ENCODE measurements at places on chromosomes 7 and 10. TPM values are rescaled to one million over a fixed set of nuclear protein-coding genes. Genes with fewer than 3 reads are reported as not detected.

The CTAGE8 gene
- total RNA-seq, result 3.4 TPM

The ANKRD22 gene
- total RNA-seq, result 5.9 TPM

The SLC39A12 gene
- total RNA-seq, result not detected

The MCM10 gene
- total RNA-seq, result not detected

The HPS1 gene
- total RNA-seq, result 53.7 TPM

The OR9A2 gene
- not detected for total RNA-seq

The DPP6 gene
- total RNA-seq, result 1.8 TPM

The DHX32 gene
- total RNA-seq, result 35.6 TPM

- DNase-seq, result no peak
- no peak overlapping the region for H3K4me3 ChIP-seq
- H3K27ac ChIP-seq, result peak overlapping the region; percentile 71
- no peaks in the 10 kb centered on the region for H3K36me3 ChIP-seq
Measured at GRCh38 chr10:21518641-21519396, 6.7 kb downstream of the SKIDA1 start.

GRCh38 chr7:138500892-138501291 is 40.8 kb downstream of the TRIM24 start:
- no peak overlapping the region for H3K27ac ChIP-seq
- no peaks in the 10 kb centered on the region for H3K36me3 ChIP-seq
- peaks cover under 1% of the 10 kb centered on the region for H3K4me1 ChIP-seq
- H3K4me3 ChIP-seq, result no peak overlapping the region

DNA sequence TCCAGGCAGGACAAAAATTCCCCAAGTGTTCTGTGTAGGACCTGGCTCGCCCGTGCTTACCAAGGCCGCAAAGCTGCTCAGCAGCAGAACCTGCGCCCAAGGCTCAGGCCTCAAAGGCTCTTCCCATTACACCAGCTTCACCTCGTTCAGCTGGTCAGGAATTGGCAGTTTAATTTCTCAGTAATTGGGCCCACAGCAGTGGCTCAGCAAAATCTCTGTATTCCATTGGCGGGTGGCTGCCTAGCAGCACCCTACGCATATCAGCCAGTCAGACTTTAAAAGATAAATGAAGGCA is 5.8 kb downstream of the FZD9 start:
- no peaks in the 10 kb centered on the region for H3K27me3 ChIP-seq
- no peak overlapping the region for H3K4me3 ChIP-seq
- no peak for DNase-seq
- no peak overlapping the region for H3K27ac ChIP-seq

- no peak overlapping the region for H3K27ac ChIP-seq
- DNase-seq, result no peak
Measured at GRCh38 chr7:16604054-16604453, 41.5 kb downstream of the ANKMY2 start.

- H3K27me3 ChIP-seq, result no peaks in the 10 kb centered on the region
- no peak overlapping the region for H3K4me3 ChIP-seq
- H3K27ac ChIP-seq, result no peak overlapping the region
- no peak for DNase-seq
- no peaks in the 10 kb centered on the region for H3K36me3 ChIP-seq
Measured at GRCh38 chr10:103481974-103482531, 3.0 kb upstream of the CALHM3 start.

- H3K4me1 ChIP-seq, result no peaks in the 10 kb centered on the region
- no peaks in the 10 kb centered on the region for H3K27me3 ChIP-seq
- no peak overlapping the region for H3K27ac ChIP-seq
- H3K4me3 ChIP-seq, result no peak overlapping the region
- H3K36me3 ChIP-seq, result no peaks in the 10 kb centered on the region
- no peak for DNase-seq
Measured at GRCh38 chr7:89926701-89927100, 227.6 kb upstream of the STEAP1 start.

- H3K4me3 ChIP-seq, result no peak overlapping the region
- no peaks in the 10 kb centered on the region for H3K36me3 ChIP-seq
- H3K4me1 ChIP-seq, result no peaks in the 10 kb centered on the region
- H3K27ac ChIP-seq, result no peak overlapping the region
- H3K27me3 ChIP-seq, result no peaks in the 10 kb centered on the region
- peak; percentile 50 for DNase-seq
Measured at GRCh38 chr10:11181978-11182377, 164.3 kb downstream of the CELF2 start.

- no peak for DNase-seq
- no peaks in the 10 kb centered on the region for H3K27me3 ChIP-seq
- no peak overlapping the region for H3K4me3 ChIP-seq
- H3K36me3 ChIP-seq, result no peaks in the 10 kb centered on the region
Measured at GRCh38 chr7:24035366-24036032, 248.5 kb upstream of the NPY start.

DNA sequence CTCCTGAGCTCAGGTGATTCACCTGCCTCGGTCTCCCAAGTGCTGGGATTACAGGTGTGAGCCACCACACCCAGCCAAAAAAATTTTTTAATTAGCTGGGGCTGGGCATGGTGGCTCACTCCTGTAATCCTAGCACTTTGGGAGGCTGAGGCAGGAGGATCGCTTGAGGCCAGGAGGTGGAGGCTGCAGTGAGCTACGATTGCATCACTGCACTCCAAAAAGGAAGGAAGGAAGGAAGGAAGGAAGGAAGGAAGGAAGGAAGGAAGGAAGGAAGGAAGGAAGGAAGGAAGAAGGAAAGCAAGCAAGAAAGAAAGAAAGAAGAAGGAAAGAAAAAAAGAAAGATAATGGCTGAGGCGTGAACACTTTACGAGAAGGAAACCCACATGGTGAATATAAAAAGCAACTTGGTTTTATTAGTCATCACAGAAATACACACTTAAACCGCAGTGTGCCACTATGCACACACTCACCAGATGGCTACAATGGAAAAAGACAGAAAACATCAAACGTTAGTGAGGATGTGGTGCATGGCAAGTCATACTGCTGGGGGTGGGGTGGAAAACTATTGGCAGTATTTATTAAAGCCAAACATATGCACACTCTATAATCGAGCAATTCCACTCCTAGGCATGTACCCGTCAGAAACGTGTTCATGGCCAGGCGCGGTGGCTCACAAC is 4.4 kb upstream of the CCL26 start:
- H3K4me1 ChIP-seq, result no peaks in the 10 kb centered on the region
- DNase-seq, result no peak
- H3K27me3 ChIP-seq, result no peaks in the 10 kb centered on the region
- H3K27ac ChIP-seq, result no peak overlapping the region
- no peaks in the 10 kb centered on the region for H3K36me3 ChIP-seq
- H3K4me3 ChIP-seq, result no peak overlapping the region

DNA sequence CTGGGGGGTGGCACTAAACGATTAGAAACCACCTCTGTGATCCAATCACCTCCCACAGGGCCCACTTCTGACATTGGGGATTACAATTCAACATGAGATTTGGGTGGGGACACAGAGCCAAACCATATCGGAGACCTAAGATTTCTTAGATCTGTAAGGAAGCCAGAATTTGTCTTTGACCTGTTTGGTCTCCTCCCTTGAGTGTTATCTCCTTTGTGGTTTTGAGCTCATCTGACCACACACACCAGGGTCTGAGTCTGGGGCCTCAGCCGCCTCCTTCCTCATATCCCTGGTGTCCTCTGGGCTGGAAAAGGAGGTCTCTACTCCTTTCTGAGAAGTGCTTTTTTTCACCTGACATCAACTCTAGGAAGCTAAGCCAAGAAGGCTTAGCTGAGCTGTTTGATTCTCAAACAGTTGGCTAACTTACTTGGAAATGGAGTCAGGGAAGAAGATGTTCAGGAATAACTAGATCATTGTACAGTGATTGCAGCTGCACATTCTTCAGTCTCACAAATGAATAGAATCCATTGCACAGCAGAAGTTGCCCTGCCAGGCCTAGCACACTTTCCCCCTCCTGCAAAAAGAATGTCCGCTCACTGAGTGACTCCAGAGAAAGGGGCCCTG is 167.4 kb downstream of the ARHGAP21 start:
- peaks cover 3% of the 10 kb centered on the region for H3K4me1 ChIP-seq
- no peaks in the 10 kb centered on the region for H3K36me3 ChIP-seq
- no peak overlapping the region for H3K27ac ChIP-seq
- DNase-seq, result no peak
- H3K4me3 ChIP-seq, result no peak overlapping the region

GRCh38 chr7:125926621-125927020 is 997.0 kb upstream of the POT1 start:
- no peak overlapping the region for H3K27ac ChIP-seq
- no peaks in the 10 kb centered on the region for H3K27me3 ChIP-seq
- H3K36me3 ChIP-seq, result no peaks in the 10 kb centered on the region
- no peak overlapping the region for H3K4me3 ChIP-seq
- no peak for DNase-seq

- H3K36me3 ChIP-seq, result peaks cover 11% of the 10 kb centered on the region
- no peak for DNase-seq
- H3K4me3 ChIP-seq, result no peak overlapping the region
- H3K27me3 ChIP-seq, result no peaks in the 10 kb centered on the region
Measured at GRCh38 chr10:1133495-1134045, 77.4 kb downstream of the WDR37 start.

- peaks cover 13% of the 10 kb centered on the region for H3K4me1 ChIP-seq
- DNase-seq, result no peak
- no peak overlapping the region for H3K4me3 ChIP-seq
- H3K36me3 ChIP-seq, result peaks cover 8% of the 10 kb centered on the region
- H3K27ac ChIP-seq, result no peak overlapping the region
Measured at GRCh38 chr10:96222441-96222840, 48.9 kb downstream of the BLNK start.

DNA sequence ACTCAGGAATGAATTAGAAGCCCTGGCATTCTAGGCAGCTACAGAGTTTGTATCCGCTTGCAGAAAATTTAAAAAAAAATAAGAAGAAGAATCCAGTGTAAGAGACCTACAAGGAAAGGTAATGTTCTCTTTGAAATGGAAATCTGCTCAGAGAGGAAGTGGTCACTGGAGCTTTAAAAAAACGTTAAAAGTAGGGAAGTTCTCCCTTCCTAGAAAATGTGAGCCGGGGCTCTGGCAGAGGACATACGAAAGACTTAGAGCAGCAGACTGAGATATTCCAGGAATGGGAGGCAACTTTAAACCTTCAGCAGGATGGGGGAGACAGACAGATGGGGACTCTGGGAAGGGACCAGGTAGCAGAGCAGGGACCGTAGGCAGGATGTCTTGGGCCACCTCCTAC is 149.4 kb upstream of the NPS start:
- no peak for DNase-seq
- H3K4me1 ChIP-seq, result no peaks in the 10 kb centered on the region

GRCh38 chr7:117588352-117588794 is 108.5 kb downstream of the CFTR start:
- H3K4me3 ChIP-seq, result no peak overlapping the region
- H3K27me3 ChIP-seq, result no peaks in the 10 kb centered on the region
- H3K4me1 ChIP-seq, result peaks cover 30% of the 10 kb centered on the region

DNA sequence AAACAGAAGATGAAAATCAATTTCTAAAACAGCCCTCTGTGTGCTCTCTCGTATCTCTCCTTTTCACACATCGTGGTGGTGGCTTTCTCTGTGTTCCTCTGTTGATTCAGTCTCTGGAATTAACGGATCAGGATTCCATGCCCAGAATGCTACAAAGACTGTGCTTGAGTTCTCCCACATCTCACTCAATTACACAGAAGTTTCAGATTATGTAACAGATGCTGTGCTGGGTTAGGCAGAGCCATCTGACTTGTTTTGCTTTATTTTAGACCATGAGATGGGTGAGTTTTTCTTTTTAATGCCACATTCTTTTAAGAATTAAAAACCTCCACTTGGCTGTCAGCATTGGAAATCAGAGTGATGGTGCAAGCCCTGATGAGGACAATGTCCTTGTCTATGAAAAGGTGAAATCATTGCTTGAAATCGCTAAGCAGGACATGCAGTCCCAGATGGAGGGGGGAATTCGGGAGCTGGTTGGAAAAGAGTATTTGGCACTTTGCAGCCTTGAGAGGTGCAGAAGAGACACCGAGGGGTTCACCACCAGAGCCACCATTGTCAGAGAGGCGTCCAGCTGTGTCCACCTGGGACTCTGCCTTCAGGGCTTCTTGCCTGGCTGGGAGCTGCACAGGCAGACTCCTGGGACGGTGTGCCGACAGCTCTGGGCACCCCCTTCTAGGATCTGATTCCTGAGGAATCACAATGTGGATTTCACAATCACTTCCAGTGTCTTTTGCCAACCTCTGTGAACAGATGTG is 80.4 kb downstream of the EGFR start:
- H3K36me3 ChIP-seq, result no peaks in the 10 kb centered on the region
- no peak for DNase-seq
- peaks cover 35% of the 10 kb centered on the region for H3K4me1 ChIP-seq

DNA sequence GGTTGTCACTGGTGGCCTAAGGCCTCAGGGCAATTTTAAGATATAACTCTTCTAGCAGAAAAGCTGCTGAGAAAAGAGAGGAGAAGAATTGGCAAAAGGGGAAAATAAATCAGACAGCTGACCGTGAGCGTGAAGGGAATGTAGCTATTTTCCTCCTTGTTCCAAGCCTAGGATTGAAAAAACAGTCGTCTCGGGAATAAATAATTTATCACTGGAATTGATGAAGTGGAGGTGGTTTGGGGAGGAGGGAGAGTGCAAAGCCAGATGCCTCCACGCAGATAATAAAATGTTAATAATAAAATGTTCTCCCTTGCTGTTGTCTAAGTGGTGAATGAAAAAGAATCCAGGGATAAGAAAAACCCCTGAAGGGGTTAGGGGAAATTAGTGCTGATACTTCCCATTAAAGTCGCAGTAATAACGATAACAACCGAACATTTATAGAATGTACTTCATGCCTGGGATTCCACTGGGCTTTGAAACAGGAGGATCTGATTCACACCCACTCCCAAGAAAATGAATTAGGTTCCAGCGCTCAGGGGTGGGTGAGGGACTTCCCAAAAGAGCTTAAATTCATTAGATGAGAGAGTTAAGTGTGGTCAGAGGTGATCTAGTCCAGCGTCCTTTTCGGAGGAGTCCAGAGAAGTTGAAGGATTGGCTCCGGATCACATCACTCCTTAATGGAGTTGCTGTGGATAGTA is 27.3 kb downstream of the BAMBI start:
- no peak overlapping the region for H3K27ac ChIP-seq
- no peak for DNase-seq

DNA sequence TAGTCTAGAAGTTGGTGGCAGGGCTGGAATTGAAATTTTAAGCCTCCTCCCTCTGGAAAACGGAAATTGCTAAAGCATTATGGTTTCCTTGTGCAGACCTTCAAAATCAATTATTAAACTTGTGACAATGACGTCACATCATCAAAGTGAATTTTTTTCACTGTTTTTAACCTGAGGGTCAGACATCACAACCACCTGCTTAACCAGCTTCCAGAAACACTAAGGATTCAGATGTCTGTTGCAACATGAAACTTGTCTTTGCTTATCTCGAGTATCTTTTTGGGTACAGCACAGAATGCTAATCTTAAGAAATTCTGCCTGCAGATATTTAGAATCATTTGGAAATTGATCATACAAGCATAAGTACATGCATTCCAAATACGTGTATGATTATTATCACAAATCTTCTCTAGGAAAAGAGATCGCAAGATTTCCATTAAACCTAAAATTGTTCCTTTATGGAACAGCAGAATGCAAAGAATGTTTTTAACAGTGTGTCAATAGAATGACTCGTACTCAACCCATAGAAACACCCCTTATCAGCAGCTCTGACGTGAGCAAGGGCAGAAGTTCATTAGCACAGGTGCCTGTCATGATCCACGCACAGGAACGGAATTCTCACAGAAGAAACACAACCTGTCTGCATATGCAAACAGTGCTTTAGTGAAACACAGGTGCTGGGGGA is 4.1 kb upstream of the GTPBP4 start:
- no peak overlapping the region for H3K4me3 ChIP-seq
- DNase-seq, result peak; percentile 52
- peaks cover 10% of the 10 kb centered on the region for H3K4me1 ChIP-seq
- H3K36me3 ChIP-seq, result no peaks in the 10 kb centered on the region
- no peak overlapping the region for H3K27ac ChIP-seq
- H3K27me3 ChIP-seq, result no peaks in the 10 kb centered on the region
